Osteoblast (primary cell): ENCODE measurements at places on chromosomes 7 and 10.

GRCh38 chr10:31698181-31698830, 230.3 kb downstream of the ARHGAP12 start:
- DNase-seq: peak; percentile 86

GRCh38 chr7:4744391-4745264, 30.8 kb upstream of the AP5Z1 start:
- DNase-seq: peak; percentile 99

GRCh38 chr10:132437541-132437950, 40.5 kb downstream of the PWWP2B start:
- no peak for DNase-seq

GRCh38 chr7:77199013-77199966, at the start of gene FGL2:
FGL2 (minus strand) TSS chr7:77199819; CDS start chr7:77199793, 26 bp downstream.
- DNase-seq: peak; percentile 34

- peak; percentile 13 for DNase-seq
These were observed 40.5 kb downstream of the ANLN start for GRCh38 chr7:36430186-36430585.
